Skeletal muscle cell (primary cell): ENCODE measurements at places on chromosomes 7 and 10.

DNA sequence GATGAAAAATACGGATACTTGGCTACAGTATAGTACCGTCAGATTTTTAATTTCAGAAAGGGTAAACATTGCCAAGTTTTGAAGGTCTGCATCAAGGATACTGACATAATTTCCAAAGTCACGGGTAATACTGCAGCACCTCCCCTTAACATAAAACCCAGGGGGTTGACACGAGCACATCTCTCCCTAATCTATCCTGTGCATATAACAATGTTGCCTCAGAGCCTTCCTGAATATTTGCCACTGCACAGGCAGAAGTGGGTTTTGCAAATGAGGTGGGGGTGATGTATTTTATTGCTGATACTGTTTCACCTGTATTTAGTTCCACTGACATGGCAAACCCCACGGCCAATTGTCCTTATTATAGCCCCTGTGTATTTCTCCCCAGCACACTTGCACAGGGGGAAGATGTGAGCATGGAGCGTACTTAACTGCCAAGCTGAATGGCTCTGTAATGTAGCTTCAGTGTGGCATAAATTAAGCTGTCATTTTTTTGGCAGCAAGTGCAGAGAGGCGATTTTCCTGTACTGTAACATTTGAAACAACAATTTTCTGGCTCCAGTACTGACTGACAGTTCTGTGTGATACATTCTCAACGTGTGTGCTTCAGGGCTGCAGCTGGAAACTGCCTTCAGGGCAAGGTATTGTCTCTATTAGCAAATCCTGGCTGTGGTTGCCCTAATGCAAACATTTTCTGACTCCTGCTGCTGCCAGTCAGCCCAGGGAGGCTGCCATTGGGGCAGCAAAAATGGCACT, 299.6 kb upstream of the SP4 start:
- DNase-seq = no peak

DNA sequence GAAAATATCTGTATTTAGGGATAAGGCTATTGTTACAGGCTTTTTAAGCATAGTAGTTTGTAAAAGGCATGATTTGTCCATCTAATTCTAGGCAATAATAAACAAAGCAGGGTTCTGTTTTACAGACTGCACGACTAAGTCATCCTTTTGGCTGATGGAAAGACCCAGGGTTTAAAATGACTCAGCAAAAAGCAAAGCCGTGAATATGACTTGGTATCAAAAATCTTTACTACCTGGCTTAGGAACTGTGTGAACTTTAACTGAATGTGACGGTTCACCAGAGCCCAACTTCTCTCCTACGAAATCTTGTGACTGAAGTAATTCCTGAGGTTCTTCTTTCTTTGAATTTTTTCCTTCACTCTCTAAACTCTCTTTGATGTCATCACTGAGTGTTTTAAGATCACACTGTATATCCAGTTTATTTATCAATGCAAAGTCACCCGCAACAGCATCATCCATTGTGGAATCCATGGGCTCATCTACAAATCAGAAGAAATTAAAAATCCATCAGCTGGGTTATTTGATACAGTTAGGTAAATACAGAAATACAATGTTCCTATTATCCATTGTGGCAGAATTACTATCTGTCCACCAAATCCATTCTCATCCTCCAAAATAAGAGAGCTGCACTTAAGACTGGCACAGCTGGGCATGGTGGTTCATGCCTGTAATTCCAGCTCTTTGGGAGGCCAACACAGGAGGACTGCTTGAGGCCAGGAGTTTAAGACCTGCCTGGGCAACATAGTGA, 17.0 kb downstream of the ATE1 start:
- no peak for DNase-seq

DNA sequence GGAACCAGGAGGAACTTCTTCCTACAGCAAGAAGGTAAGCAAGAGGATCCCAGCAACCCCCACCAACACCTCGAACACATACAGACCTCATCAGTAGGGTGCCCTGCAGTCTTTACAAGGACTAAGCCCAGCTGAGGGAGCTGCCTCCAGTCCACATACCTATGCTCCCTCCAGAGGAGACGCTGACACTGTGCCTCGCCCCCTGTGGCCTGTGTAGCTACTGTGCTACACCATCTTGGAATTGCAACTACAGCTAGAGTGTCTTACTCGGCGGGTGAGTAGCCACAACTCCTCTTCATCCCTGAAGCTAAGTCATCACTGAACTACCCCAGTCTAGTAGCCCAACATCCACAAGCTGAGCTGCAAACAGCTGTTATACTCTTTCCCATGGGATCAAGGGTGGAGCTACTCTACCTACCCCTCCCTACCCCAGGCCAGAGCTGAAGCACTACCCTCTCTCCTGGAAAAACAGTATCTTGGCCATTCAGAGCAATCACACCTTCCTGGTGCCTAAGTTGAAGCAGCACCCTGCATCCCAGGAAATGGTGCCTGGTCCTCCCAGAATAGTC, 42.2 kb upstream of the CAMK2B start:
- no peak for DNase-seq

DNA sequence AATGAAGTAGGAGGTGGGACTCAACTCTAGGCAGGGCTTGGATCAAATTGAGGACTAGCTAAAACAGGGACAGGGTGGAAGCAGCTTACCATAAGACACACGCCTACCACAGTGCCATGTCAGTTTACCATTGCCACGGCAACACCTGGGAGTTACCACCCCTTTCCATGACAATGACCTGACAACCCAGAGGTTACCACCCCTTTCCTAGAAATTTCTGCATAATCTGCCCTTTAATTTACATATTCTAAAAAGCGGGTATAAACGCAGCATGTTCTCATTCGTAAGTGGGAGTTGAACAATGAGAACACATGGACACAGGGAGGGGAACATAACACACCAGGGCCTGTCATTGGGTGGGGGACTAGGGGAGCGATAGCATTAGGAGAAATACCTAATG, 72.7 kb downstream of the GCC1 start:
- no peak for DNase-seq

DNA sequence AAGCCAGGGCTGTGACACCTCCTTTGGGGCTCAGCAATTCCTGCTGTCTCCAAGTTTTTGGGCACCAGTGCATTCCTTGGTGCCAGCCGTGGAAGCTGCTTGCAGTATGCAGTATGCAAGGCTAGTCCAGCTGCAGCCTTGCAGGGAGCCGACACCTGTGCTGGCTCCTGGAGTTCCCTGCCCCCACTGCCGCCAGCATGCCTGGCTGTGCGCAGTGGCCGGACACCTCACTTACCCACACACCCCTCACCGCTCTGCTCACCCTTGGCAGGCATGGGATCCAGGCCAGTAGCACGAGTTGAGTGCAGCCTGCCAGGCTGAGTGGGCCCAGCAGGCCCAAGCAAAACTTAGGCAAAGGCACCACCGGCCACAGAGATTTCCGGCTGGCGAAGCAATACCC, 77.4 kb downstream of the SAMD9 start:
- DNase-seq = no peak

GRCh38 chr10:89440226-89441009, 26.1 kb downstream of the IFIT5 start:
- no peak for DNase-seq

DNA sequence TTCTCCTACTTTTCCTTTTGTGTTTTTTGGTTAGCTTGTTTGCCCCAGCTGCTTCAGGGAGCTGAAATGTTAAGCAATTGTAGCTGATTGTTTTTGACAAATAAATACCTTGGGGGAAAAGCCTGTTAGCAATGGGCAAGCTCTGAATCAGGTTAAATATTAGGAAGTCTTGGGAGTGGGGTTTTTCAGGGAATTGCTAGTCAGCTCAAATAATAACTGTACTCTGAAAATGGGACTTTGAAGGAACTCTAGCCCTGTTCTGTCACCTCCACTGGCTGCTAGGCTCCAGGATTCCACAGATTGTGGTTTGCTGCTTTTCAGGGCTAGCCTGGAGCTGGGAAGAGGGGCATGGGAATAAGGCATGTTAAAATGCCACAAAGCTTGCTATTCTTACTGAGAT, 39.5 kb downstream of the ADK start:
- DNase-seq = no peak

DNA sequence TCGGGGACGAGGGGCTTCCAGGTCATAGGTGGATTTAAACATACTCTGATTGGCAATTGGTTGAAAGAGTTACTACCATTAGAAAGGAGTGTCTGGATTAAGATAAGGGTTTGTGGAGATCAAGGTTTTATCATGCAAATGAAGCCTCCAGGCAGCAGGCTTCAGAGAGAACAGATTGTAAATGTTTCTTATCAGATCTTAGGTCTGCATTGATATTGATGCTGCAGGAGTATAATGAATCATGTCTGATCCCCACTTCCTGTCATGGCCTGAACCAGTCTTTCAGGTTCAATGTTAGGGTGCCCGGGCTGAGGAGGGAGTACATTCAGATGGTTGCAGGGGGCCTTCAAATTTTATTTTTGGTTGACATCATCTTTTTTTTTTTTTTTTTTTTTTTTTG, 51.4 kb downstream of the SH3PXD2A start:
- no peak for DNase-seq

- DNase-seq = no peak
These were observed 45.9 kb upstream of the AGMO start for GRCh38 chr7:15607529-15608210.

GRCh38 chr7:134485203-134485602, 26.3 kb upstream of the AKR1B1 start:
- DNase-seq = no peak

- no peak for DNase-seq
These were observed 37.1 kb downstream of the STARD3NL start for GRCh38 chr7:38215115-38215514.

GRCh38 chr10:71737834-71738197, 18.2 kb upstream of the C10orf105 start:
- no peak for DNase-seq
